AG10803 (cell line): ENCODE measurements at places on chromosomes 6 and 20.
A peak's percentile ranks its signal among the peaks of the same experiment; 100 is the strongest.

DNA sequence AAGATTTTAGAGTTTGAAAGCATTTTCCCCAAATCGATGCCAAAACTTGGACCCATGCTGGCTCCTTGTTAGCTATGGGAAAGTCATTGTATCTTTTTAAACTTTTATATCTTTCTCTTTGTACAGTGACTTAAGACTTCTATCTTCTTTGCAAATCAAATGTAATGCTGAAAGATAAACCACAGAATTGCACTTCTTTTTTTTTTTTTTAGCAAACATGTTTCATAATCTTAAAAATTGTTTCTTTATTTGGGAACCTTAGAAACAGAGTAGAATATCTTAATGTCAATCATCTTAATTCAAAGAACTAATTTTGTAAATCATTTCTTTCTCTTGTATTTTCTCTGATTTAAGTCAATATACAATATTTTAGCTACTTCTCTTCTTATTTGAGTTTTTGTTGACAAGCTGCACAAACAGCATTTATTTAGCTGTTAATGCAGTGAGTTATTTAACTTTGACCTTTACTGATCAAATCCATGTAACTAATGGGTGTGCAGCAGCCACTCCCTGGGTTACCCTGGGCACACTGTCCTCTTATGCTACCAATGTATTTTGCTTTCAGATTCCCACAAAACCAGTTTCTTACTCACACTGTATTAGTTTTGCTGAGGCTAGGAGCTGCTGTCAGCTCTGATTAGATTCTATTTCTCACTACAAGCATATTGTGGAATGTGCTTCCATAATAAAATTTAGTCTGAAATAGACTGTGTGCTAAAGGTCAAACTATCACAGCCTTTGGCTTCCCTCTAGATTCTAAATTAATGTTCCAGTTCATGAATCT, 279.6 kb downstream of the ADGB start:
- peak; percentile 24 for DNase-seq

DNA sequence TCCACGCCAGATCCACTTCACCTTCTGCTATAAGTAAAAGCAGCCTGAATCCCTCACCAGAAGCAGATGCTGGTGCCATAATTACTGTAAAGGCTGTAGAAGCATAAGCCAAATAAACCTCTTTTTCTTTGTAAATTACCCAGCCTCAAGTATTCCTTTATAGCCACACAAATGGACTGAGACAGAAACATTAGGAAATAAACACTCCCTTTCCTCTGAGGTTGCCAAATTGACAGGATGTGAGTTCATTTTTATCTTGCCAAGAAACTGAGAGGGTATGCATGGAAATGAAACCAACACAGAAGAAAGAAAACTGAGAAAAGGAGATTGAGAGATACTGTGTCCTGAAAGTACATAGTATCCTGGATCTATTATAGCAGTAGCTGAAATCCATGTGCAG, 481.2 kb downstream of the HAO1 start:
- peak; percentile 3 for DNase-seq

DNA sequence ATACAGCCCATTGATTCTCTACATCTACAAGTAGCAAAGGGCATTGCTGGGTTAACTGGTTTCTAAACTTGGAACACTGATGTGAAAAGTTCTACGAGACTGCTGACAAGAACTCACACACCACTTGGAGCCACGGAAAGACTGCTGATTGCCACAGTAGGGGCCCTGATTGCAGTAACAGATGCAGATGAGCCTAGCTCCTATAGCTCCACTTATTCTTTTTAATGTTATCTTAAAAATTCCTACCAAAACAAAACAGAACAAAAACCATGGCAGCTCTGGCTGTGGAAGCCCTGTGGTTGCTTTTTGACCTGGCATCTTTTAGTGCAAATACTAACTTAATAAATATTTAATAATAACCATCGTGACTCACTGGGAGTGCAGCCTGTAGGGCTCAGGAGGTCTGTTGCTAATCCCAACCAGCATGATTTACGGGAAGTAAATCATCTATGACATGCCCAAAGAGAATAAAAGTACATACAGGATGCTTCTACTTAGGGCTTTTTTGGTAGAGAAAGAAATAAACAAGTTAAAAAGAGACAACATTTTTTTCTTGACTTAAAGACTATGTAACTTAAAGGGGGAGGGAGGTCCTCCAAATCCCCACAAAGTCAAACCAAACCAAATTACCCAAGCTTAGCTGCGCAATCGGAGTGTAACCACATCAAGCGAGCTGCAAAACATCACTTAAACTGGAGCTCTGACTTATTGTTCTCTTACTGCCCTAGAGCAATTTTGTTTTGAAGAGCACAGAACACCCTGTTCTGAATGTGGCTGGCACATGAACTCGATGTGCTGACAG, 87.2 kb downstream of the FKBP5 start:
- peak; percentile 83 for DNase-seq

- DNase-seq = no peak
These were observed 183.6 kb downstream of the COL9A1 start for GRCh38 chr6:70119218-70119835.

GRCh38 chr20:2210646-2211552, 84.9 kb upstream of the TGM3 start:
- DNase-seq = peak; percentile 81

DNA sequence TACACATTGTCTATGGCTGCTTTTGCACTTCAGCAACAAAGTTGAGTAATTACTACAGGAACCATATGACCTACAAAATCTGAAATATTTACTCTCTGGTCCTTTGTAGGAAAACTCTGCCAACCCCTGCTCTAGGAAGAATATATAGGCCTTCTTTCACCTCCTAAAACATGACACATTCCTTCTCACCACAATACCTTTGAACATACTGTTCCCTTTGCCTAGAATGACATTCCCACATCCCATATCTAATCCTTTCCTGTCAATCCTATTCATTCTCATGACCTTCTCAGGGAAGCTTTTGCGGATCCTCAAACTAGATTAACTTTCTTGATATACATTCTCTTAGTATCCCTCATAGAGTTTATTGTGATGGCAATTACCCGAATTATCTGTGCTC, 18.0 kb upstream of the NCOA6 start:
- DNase-seq = no peak
